Right renal cortex interstitium (tissue), 3 donors: ENCODE measurements at places on chromosomes 5 and 9. TPM values are rescaled to one million over a fixed set of nuclear protein-coding genes. Genes with fewer than 3 reads are reported as not detected.

DNA sequence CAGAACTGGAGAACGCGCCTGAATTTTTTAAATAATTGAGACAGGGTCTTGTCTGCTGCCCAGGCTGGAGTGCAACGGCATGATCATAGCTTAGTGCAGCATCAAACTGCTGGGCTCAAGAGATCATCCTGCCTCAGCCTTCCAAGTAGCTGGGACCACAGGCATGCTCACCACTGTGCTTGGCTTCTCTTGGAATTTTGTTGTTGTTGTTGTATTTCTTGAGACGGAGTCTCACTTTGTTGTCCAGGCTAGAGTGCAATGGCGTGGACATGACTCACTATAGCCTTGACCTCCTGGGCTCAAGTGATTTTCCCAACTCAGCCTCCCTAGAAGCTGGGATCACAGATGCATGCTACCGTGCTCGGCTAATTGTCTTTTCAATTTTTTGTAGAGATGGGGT lies 58.4 kb upstream of the DAB2IP start:
- no peak for DNase-seq

GRCh38 chr9:111190347-111190746 lies 139.7 kb downstream of the OR2K2 start:
- no peak for DNase-seq

GRCh38 chr5:127431977-127432585 lies 85.4 kb upstream of the PRRC1 start:
- no peak for DNase-seq

DNA sequence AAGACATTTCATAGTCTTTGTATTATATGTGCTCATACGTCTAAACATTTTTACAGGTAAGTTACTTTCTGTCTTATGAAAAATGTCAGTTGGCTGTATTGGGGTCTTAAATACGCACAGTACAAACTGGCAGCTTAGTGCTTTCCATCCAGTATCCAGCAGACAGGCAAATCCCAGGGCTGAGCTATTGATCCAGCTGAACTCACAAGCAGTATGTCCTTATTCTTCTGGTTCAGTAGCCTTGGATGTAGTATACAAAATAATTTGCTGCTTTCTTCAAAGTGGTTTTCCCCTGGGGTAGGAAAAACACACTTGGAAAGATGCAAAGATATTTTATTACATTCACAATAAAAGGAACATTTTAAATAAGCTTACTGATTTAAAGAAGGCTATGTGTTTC lies 617.2 kb downstream of the NR2F1-AS1 start:
- no peak for DNase-seq

DNA sequence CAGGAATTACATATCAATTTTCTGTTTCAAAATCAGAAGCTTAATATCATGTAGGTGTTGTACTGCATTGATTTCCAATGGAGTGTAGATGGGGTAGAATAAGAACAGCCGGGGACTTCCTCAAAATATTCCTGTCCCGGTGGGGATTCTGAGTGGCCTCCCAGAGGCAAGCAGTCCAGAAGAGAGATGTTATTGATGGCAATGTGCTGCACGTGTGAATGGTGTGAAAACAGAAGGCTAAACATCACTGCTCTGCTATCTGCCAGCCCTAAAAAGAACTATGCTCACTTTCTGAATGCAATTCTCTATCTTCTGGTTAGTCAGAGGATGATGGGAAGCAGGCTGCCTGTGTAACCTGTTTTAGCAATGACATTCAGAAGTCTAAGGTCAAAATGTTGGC lies 91.0 kb upstream of the CKMT2 start:
- DNase-seq = no peak

GRCh38 chr5:43623048-43623680 lies 20.2 kb downstream of the NNT start:
- no peak for DNase-seq

- DNase-seq = no peak
Measured at GRCh38 chr5:14256026-14256690, 113.0 kb downstream of the TRIO start.

GRCh38 chr9:91174772-91175171 lies 186.9 kb downstream of the AUH start:
- no peak for DNase-seq

- DNase-seq = no peak
Measured at GRCh38 chr5:173998531-173998930, 9.6 kb downstream of the C5orf47 start.

DNA sequence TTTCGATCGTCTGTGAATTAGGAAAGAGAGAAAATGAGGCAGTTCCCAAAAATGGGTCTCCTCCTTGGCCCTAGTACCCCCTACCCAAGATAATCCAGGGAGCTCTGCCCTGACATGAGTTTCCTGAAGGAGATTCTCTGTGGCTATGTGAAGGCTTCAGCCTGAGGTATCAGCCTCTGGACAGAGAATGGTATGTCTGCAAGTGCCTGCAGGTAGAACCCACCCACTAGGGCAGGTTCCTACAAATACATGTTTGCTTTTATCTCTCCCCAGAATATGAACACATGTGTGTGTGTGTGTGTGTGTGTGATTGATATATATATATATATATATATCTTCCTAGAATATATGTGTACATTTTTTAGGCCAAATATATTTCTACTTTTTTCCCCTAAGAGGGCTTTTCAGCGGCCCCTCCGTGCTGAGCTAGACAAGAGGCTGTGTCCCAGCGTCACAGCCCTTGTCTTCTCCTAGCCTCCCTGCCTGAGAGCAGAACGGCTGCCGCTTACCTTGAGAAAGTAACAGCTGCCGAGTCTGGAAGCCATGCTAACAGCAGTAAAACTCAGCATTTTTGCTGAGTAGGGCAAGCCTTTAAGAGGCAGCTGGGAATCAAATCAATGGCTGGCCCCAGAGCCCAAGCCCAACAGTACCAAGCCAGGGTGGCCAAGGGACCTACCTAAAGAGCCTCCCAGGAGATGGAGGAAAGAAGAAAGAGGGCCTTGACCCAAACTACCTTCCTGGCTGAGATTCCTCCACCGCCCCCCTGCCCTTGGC lies 2.1 kb downstream of the BRINP1 start:
- DNase-seq = no peak

GRCh38 chr5:179297486-179298180 lies 47.6 kb downstream of the ADAMTS2 start:
- DNase-seq = no peak

DNA sequence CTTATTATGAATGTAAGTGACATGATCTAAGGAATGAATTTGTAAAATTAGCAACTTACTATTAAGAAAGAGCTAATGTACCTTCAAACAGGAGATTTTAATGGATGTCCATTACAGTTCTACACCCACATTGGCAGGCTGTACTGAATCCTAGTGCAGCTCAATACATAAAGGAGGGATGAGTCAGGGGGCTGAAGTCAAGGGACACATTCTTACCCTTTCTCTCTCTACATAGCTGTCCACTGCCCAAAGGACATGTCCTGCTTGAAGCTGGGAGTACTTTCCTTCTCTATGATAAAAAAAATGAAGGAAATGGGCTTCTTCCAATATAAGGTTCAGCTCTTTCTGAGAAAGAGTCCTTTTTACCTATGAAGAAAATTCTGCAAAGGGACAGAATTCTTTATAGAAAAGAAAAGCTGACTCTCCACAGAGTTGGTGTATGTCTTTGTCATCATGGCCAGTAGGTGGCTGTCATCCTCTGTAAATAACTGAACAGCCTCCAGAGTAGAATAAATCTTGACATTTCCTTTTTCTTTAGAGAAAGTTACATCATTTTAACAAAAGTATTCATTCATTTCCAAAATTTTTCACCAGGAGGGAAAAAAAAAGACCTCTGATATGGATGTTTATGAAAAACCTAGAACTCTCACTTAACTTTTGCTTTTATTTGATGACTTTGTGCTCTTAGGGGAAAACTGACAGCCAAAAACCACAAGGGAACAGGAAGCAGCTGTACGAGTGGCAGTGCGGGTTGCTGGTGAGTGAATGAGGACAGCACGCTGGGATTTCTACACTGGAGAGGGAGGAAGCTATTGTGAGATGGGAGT lies 13.1 kb upstream of the IFNA14 start:
- DNase-seq = no peak

ARHGEF37 gene
- polyA plus RNA-seq = 5.6 TPM

RLN1 gene
- polyA plus RNA-seq = 0.47 TPM

WASHC1 gene
- polyA plus RNA-seq = 27.4 TPM

BTNL8 gene
- polyA plus RNA-seq = 0.44 TPM

EPB41L4B gene
- 13.4 TPM for polyA plus RNA-seq
